Activated CD4-positive, alpha-beta T cell treated with anti-CD3 and anti-CD28 coated beads, Interleukin-2, amount 50 U/mL, for 4 hours (primary cell): ENCODE measurements at places on chromosomes 4 and X.

DNA sequence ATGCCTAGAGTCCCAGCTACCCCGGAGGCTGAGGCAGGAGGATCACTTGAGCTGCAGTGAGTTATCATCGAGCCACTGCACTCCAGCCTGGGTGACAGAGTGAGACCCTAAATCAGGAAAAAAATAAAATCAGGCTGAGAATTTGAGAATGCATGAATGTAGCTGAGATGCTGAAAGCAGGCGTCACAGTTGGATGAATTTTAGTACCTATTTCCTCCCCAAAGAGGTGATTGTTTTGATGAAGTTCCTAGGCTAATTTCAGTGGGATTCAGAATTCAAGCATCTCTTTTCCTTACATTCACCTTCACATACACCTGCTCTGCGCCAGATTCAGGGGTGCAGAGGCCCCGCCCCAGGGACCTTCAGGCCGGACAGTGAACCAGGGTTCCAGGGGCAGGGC lies 3.2 kb downstream of the CFAP99 start:
- no peak for DNase-seq

- no peak for DNase-seq
Measured at GRCh38 chrX:11209798-11210414, 83.3 kb upstream of the AMELX start.

DNA sequence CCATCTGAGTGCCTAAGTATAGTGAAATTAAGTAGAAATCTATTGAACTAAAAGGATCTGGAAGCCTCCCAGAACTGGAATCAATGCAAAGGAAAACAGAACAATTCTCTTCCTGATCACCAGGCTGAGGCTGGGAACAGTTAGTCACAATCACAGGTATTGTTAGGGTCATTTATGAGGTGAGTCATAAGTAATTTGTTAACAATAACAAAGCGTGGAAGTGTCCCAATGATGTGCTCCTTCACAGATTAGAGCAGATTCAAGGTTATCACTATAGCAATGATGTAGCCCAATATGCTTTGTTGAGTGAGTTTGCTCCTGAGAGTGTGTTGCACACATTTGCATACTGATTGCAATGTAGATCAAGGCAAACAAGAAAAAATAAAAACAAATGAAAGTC lies 228.1 kb downstream of the ZNF674 start:
- no peak for DNase-seq

- DNase-seq: no peak
Measured at GRCh38 chr4:128716338-128716737, 93.2 kb upstream of the JADE1 start.

DNA sequence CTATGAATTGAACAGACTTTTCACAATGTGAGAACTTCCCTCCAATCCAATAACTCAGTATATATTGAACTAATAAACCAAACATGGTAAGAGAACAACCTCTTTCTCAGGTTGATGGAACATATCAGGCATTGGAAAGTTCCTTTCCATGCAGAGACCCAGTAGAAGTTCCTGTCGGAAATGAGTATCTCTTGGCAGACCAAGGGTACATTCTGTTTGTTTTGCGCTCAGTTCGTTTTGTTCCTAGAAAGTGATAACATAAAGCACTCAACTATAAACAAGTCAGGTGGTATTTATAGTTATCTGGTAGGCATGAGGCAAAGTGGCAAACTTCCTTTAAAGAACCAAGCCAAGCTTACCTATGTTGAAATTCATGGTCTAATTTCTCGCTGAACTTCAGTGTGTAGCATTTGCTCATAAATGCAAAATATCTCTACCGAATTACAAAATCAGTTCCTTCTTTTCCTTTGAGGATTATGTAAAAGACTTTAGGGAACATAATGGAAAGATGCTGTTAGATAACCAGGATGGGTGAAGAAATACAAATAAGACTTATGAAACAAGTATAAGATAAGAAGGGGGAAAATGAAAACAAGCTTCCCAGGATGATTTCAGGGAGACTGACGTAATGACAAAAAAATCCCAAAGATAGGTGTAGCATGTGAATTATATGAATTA lies 120.3 kb downstream of the ARHGAP24 start:
- DNase-seq: no peak

- no peak for DNase-seq
Measured at GRCh38 chrX:150405576-150405975, 42.5 kb downstream of the MAMLD1 start.

DNA sequence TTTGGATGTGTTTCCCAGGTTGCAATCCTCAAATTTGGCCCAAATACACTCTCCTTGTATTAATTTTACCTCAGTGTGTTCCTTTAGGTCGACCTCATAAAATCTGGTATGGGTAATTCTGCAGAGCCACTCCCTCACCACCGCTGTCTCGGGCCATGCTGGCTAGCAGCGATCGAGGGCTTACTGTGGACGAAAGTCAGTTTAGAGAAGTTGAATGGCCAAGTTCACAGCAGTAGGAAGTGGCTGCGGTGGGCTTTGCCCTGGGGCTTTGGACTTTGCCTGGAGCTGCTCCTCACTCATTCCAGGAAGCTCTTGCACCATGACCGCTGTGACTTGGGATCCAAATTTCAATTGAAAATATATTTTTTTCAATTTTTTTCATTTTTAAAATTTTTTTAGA lies 19.6 kb downstream of the TMEM187 start:
- no peak for DNase-seq

- DNase-seq: no peak
Measured at GRCh38 chr4:8694651-8695151, 102.1 kb downstream of the CPZ start.

DNA sequence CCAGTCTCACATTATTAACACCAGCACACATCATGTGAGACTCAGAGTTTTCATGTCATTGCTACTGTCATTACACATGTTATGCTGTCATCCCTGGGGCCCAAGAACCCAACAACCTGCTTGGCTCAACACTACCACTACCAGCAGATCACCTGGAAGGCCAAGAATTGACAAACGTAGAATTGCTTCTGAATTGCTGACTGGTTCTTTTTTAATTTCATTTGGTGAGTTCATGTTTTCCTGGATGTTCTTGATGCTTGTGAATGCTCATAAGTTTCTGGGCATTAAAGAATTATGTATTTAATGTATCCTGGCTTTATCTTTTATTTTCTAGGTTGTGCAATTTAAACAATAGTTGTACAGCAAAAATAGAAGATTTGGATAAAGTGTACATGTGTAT lies 40.2 kb downstream of the ACTRT1 start:
- DNase-seq: no peak

GRCh38 chr4:189494407-189494806 lies 446.3 kb upstream of the FRG1 start:
- DNase-seq: no peak

- DNase-seq: no peak
Measured at GRCh38 chrX:52933976-52934703, 24.2 kb downstream of the FAM156A start.

DNA sequence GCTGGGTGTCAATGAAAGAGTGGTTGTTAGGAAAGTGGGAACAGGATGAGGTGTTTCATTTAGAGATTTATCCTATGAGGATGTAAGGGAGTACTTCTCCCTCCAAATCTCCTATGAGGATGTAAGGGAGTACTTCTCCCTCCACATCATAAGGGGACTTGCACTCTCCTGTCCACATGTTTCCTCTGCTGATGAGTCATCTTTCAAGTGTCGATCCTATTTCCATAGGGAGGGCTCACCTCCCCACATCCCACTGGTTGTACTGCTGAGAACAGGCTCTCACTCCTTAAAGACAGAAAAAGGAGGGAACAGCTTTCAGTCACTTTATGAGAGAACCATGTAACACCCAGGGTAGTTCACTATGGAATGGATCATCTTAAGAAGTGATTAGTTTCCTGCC lies 65.0 kb downstream of the INPP4B start:
- DNase-seq: no peak

- no peak for DNase-seq
Measured at GRCh38 chrX:123336666-123337065, 152.6 kb downstream of the GRIA3 start.

DNA sequence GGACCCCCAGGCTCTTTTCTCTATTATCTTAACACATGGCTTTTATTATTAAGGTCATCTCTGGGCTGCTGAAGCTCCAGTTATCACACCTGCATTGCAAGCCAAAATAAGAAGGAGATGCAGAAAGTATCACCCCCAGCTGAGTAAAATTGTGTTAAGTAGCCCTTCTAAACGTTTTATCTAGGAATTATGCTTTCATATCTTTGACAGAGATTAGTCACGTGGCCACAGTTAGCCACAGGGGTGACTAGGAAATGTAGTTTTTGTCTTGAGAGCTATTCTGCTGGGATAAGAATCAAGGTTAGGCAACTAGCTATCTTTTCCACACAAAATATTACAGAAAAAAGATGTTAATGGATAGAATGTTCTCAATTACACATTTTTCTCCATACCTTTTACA lies 102.1 kb downstream of the ANXA3 start:
- no peak for DNase-seq

- no peak for DNase-seq
Measured at GRCh38 chrX:49041744-49042580, 1.2 kb downstream of the TFE3 start.

GRCh38 chrX:83845397-83845796 lies 15.5 kb upstream of the CYLC1 start:
- no peak for DNase-seq

DNA sequence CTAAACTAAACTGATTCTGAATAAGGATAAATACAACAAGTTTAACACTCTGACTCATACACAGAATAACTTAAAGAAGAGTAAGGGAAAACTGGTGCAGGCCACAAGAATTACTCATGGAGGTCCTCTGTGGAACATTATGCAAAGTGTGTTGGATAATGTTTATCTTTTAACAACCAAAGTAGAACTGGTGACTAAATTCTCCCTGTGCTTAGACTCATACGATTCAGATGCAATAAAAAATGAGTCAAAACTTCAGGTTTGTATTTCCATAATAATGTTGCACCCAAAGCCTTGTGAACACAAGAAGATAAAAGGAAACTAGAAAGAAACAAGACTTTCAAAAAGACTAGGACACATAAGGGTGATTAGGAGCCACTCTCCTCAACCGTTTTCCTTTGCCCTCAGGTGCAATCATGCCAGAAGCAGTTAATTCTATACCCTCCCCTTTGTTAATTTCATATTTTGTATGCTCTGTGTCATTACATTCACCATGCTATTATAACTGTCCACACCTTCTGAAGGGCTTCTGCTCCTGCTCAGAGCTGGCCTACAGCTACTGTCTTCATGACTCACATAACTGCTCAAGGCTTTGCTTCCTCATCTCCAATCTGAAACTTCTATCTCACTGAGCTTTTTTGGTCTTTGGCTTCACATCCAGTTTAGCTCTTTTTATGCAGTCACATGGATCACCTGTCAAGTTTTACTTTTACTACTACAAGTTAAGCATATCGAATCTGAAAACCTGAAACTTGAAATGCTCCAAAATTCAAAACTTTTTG lies 60.2 kb downstream of the KCNIP4 start:
- DNase-seq: no peak

DNA sequence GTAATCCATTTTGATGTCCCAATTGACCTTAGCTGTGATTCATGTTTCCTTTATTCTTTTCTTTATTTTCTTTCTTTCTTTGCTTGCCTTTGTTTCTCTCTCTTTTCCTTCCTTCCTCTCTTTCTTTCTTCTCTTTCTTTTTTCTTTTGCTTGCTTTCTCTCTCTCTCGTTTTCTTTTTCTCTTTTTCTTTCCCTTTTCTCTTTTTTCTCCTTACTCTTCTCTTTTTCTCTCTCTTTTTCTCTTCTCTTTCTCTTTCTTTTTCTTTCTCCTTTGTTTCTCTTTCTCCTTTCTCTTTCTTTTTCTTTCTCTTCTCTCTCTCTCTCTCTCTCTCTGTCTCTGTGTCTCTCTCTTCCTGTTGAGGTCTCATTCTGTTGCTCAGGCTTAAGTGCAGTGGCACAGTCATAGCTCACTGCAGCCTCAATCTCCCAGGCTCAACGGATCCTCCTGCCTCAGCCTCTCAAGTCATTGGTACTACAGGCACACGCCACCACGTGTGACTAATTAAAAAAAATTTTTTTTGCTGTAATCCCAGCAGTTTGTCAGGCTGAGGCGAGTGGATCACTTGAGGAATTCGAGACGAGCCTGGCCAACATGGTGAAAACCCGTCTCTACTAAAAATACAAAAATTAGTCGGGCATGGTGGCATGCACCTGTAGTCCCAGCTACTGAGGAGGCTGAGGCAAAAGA lies 8.0 kb upstream of the DHRSX start:
- no peak for DNase-seq

- no peak for DNase-seq
Measured at GRCh38 chr4:29565256-29565655, 1154.9 kb upstream of the PCDH7 start.

DNA sequence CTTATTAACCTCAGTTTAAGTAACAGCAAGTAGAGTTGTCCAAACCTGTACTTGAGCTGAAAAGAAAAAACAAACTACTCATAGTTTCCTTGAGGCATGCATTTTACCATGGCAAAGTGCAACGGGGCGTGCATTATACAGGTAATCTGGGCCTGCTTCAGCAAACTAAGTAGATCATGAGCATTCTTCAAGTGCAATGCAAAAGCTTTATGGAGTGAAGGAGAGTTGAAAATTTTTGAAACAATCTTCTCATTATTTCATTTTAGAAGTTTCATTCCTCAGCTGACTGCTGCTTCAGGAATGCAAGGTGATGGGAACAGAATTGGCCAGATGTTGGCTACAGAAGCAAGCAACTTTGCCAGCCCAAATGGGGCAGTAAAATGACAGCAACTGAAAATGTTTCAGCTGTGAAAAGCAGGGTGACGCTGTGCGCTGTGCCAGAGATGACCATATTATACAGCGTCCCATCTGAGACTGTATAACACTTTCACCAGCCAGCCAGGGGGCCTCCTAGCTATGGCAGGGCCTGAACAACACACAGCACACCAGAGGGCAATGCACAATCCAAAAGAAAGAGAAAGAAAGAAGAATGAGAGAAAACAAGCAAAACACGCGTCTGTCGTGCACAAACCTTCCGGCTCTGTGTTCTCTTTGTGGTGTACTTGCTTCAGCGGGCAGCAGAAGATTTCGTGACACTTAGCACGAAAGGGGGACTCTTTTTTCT lies 145.5 kb upstream of the FGF13 start:
- DNase-seq: no peak

- DNase-seq: no peak
Measured at GRCh38 chrX:24398766-24399165, 38.3 kb downstream of the SUPT20HL1 start.

DNA sequence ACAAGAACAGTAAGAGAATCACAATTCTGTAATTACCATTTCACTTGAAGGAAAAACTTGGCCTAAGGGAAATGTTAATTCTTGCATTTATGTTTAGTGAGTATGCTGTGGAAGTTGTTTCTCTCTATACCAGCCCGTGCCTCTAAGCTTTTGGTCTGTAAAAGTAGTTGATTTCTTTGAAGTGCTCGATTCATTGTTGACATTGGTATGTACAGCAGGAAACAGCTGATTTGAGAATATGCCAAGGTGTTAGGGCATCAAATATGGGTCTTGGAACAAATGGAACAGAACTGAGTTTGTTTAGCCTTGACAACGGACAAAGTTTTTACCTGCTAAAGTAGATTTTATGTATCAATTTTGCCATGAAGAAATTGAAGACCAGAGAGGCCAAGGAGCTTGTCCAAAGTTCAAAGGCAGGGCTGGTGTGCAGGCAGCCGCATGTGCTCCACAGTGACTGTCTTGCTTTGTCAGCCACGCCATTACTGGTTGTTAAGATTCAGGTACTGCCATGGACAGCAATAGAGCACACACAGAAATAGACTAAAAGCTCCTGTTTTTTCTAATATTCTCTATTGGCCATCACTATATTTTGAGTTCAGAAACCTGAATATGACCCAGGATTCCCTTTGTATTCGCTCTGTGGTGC lies 75.5 kb upstream of the TLR3 start:
- no peak for DNase-seq
